ENCODE measurements at places on chromosomes 6 and 20.

DNA sequence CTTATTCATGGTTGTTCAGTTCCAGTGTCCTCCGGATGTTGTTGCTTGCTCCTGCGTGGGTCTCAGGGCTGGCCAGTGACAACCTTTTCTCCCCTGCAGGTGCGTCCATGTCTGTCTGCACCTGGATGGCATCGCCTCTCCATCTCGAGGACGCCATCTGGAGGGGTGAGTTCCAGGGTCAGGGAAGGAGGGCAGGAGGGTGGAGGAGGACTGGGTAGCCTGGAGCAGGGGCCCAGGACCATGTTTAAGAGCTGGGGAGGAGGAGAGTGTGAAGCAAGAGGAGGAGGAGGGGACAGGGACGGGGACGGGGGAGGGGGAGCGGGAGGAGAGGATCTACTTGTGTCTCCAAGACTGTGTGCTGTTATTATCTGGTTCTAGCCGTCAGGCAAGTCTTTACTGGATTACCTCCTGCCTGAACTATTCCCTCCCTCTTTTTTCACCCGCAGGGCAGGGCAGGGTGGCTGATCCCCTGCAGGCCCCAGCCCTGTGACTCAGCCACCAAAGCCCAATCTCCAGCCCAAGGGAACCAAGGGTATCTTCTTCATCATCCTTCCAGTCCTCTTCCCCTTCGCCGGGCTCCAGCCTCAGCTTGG lies 32.2 kb upstream of the TULP1 start:
- no peak for DNase-seq

DNA sequence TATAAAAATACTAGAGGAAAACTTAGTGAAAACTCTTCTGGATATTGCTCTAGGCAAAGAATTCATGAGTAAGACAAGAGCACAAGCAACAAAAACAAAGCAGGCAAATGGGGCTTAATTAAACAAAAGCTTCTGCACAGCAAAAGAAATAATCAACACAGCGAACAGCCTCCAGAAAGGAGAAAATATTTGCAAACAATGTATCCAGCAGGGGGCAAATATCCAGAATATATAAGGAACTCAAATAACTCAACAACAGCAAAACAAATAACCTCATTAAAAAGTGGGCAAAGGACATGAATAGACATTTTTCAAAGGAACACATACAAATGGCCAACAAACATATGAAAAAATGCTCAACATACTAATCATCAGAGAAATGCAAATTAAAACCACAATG lies 17.1 kb upstream of the HECA start:
- DNase-seq: no peak

DNA sequence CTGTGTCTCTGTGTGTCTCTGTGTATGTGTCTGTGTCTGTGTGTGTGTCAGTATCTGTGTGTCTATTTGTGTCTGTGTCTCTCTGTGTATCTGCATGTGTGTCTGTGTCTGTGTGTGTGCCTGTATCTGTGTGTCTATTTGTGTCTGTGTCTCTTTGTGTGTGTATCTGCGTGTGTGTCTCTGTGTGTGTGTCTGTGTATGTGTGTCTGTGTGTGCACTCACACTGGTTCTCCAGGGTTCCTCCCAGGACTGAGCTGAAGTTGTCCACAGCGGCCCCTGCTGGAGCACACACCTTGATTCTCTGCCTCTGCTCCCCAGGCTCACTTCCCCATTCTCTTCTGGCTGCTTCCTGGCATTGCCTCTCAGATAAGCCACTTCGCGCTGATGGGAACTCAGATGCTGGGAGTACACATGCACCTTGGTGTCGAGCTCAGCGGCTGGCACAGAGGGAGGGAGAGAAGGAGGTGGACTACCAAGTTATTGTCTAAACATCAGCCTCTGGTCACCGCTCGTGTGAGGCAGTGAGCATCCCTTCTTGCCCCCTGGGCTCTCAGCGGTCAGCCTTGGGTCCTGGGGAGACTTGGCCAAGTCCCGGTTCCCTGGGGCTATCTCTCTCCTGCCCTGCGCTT lies 104.9 kb upstream of the NXT1 start:
- DNase-seq: no peak

DNA sequence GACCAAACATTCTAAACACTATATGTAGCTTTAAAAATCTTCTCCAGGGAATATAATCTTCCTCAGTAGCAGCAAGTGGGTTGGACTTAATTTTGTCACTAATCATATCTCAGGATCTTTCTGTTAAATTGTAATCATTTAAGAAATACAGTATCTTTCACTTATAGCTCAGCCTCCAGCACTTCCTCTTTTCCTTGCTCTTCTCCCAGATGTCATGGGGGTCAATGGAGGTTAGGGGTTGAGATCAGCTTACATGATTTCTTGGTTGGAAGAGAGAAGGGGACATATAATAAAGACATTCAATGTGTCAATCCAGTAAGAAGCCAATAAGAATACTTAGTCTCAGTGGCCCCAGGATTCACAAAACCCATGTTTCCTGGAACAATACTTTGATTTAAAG lies 15.7 kb upstream of the REPS1 start:
- no peak for DNase-seq

DNA sequence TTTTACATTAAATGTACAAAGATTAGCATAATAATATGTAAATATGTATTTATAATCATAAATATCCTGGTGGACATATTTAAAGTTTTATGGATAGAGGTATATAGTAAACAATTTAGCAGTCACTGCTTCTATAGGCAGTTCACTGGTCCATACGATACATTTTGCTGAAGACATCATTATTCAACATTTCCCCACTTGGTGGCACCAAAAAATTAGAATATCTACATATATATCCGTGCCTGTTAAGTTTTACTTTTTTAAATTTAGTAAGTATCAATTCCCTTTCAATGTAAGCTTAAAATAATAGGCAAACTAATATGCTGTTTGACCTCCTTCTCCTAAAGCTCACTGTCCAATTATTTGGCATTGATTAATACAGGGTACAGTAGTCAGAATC lies 64.2 kb downstream of the LMBRD1 start:
- no peak for DNase-seq

- no peak for DNase-seq
These were observed 23.1 kb upstream of the PREX1 start for GRCh38 chr20:48850977-48851299.

GRCh38 chr6:106807947-106808611 lies 166.4 kb downstream of the CD24 start:
- no peak for DNase-seq

- DNase-seq: no peak
These were observed 7.7 kb downstream of the ISM1 start for GRCh38 chr20:13228771-13229170.

- no peak for DNase-seq
These were observed 131.0 kb upstream of the BMP2 start for GRCh38 chr20:6636209-6637159.

DNA sequence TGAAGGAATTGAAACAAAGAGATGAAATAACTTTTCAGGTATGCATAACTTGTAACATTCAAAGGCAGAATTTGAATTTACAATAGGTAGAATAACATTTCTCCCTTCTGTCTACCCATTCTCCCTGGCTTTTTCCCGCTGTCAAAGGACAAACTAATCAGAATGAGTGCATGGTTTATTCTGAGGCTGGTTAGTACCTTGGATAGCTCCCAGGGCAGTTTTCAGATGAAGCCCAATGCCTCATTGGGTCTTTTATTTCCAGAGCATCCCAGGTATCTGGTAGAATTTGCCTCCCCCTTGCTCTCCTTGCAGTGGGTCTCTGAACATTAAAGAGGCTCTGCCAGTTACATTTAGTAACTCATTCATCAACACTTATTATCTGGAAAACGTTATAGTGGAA lies 665.5 kb downstream of the BCKDHB start:
- no peak for DNase-seq

GRCh38 chr6:143426026-143426425 lies 24.5 kb downstream of the ADAT2 start:
- no peak for DNase-seq

- no peak for DNase-seq
These were observed 641.6 kb downstream of the HACE1 start for GRCh38 chr6:104218116-104218515.

DNA sequence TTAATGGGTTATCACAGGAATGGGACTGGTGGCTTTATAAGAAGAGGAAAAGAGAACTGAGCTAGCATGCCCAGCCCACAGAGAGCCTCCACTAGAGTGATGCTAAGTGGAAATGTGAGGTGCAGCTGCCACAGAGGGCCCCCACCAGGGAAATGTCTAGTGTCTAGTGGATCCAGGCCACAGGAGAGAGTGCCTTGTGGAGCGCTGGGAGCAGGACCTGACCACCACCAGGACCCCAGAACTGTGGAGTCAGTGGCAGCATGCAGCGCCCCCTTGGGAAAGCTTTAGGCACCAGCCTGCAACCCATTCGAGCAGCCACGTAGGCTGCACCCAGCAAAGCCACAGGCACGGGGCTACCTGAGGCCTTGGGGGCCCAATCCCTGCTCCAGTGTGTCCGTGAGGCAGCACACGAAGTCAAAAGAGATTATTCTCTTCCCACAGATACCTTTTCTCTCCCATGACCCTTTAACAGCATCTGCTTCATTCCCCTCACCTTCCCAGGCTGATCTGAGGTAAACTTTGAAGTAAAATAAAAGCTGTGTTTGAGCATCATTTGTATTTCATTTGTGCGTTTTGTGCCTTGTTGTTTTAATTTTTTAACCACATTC lies 4.4 kb downstream of the HLA-E start:
- DNase-seq: peak; percentile 25

GRCh38 chr20:38032585-38033329 lies 499 bp downstream of the TTI1 start:
- peak; percentile 47 for DNase-seq

- no peak for DNase-seq
These were observed 78.6 kb upstream of the CNR1 start for GRCh38 chr6:88244721-88245120.

DNA sequence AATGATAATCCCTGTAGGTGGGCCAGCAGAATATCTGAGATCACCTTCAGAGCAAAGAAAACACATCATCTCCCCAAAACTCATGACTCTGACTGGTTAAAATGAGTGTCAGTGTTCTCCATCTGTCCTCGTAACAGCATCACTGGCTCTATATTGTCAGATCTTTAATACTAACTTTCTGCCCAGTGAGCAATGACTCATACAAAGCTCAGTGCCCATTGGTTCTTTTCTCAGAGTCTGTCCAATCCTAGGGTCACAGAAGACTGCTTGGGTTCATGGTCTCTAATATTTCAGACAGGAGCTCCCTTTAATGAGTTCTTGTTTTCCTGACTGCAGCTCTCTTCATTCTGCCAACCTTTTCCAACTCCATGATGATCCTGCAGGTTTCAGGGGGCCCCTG lies 36.4 kb downstream of the HLA-DPB1 start:
- no peak for DNase-seq

- no peak for DNase-seq
These were observed 26.8 kb downstream of the REV3L start for GRCh38 chr6:111456208-111456607.

GRCh38 chr20:63129376-63129965 lies 86.5 kb downstream of the YTHDF1 start:
- no peak for DNase-seq

- DNase-seq: no peak
These were observed 39.1 kb downstream of the LGSN start for GRCh38 chr6:63280639-63281180.

Data from effector CD8-positive, alpha-beta T cell (primary cell).